ENCODE measurements at places on chromosomes 13 and 19. TPM values are rescaled to one million over a fixed set of nuclear protein-coding genes. Genes with fewer than 3 reads are reported as not detected.

Gene CYP2F1
- not detected for polyA plus RNA-seq

Gene PTPRH
- polyA plus RNA-seq = 1.4 TPM

Gene TRPM4
- polyA plus RNA-seq = 30.7 TPM

Gene KLK7
- polyA plus RNA-seq = 0.16 TPM

Gene MUC16
- polyA plus RNA-seq = not detected

Gene FCHO1
- polyA plus RNA-seq = 41.9 TPM

Gene ANGPTL8
- 2.3 TPM for polyA plus RNA-seq

Gene TMEM145
- 97.1 TPM for polyA plus RNA-seq

Gene RPS19
- 1,379 TPM for polyA plus RNA-seq

Gene SYCN
- not detected for polyA plus RNA-seq

Gene PSG2
- 0.23 TPM for polyA plus RNA-seq

Gene HCN2
- 85.8 TPM for polyA plus RNA-seq

Gene ZNF507
- polyA plus RNA-seq = 13.2 TPM

Gene PINLYP
- 21.6 TPM for polyA plus RNA-seq

DNA sequence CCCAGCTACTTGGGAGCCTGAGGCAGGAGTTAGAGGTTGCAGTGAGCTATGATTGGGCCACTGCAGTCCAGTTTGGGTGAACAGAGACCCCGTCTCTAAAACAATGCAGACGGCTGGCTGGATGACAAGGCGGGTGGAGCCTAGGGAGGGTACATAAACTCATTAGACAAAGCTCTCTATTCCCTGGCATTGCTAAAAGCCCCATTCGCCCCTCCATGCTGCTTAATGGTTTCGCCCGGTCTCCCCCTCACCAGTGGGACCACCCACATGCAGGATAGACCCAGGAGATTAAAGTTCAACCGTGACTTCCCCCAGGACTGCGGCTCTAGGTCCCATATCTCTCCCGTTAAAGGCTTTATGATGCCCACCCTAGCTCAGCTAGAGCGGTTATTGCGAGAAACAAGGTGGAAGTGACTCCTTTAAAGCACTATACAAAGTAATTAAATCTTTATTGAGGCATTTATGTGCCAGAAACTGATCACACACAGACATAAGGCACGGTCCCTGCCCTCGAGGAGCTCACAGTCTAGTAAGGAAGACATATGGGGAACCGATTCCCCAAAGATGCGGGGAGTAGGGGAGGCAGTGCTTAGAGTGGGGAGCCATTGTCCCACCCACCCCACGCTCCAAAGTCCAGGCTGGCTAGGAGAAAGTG is 4.9 kb downstream of the LYPD3 start:
- no peak for DNase-seq
- peaks cover 19% of the 10 kb centered on the region for H3K27me3 ChIP-seq
- no peak overlapping the region for H3K4me3 ChIP-seq
- peaks cover 27% of the 10 kb centered on the region for H3K4me1 ChIP-seq
- peaks cover 3% of the 10 kb centered on the region for H3K36me3 ChIP-seq

GRCh38 chr19:44891016-44891882 is at the start of gene TOMM40:
Gene TOMM40, plus strand, starts transcription at chr19:44891254. Its CDS starts 162 bp downstream, at chr19:44891416.
- no peaks in the 10 kb centered on the region for H3K27me3 ChIP-seq
- peak within 1 kb of the TSS; percentile 74 for H3K4me3 ChIP-seq
- H3K4me1 ChIP-seq = peaks cover 20% of the 10 kb centered on the region
- peaks cover 65% of the 10 kb centered on the region for H3K36me3 ChIP-seq
- DNase-seq = peak; percentile 100

DNA sequence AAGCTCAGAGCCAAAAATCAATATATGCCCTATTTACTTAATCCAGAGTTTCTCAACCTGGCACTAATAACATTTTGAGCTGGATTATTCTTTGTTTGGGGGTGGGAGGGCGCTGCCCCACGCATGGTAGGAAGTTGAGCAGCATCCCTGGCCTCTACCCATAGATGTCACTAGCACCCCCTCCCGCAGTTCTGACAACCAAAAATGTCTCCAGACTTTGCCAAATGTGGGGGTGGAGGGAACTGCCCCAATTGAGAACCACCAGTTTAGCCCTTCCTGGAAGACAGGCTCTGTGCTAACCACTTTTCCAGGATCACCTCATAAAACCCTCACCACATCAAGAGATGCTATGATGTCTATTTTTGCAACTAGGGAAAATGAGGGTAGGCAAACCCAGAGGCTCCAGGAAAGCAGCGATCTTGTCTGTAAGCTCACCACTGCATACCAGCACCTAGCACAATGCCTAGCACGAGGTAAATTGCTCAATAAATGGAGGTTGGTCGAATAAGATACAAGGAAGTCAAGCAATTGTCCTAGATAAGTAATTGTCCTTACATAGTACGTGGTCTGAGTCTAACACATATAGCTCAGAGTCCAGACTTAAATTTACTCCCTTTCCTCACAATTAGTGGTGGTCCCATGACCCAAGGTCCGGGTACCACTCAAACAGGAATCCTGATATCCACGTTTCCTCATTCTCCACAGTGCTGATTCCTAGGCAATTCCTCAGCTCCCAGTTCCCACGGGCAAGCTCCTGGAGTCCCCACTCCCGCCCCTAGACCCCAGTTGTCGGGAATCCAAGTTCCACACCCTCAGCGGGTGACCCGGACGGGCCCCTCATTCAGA is 892 bp downstream of the TRIR start:
- peaks cover 43% of the 10 kb centered on the region for H3K4me1 ChIP-seq
- H3K4me3 ChIP-seq = peak overlapping the region; percentile 78
- peak overlapping the region; percentile 67 for H3K27ac ChIP-seq

DNA sequence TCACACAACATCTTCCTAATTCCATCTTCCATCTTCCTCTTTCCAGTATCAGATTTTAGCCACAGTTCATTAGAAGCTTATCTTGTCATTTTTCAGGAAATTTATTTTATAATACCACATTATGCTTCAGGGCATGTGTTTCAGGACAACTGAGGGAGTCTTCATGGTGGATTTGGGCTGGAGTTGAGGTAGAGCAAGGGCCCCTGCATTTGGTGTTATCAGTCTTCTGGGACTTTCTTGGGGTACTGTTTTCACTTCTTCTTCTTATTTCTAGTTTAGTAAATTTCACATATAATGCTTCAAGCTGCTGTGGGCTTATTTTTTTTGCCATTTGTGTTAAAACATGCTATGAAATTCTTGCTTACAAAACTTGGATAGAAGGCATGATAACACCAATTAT is 188.7 kb downstream of the LHFPL6 start:
- no peak overlapping the region for H3K4me3 ChIP-seq
- peak overlapping the region; percentile 78 for H3K27ac ChIP-seq
- DNase-seq = no peak
- H3K27me3 ChIP-seq = no peaks in the 10 kb centered on the region
- peaks cover 8% of the 10 kb centered on the region for H3K4me1 ChIP-seq
- no peaks in the 10 kb centered on the region for H3K36me3 ChIP-seq

- DNase-seq = no peak
- H3K27ac ChIP-seq = no peak overlapping the region
- no peaks in the 10 kb centered on the region for H3K27me3 ChIP-seq
Measured at GRCh38 chr13:30157616-30157993, 149.7 kb downstream of the KATNAL1 start.

GRCh38 chr13:54241719-54242118 is 1213.1 kb downstream of the OLFM4 start:
- H3K36me3 ChIP-seq = no peaks in the 10 kb centered on the region
- H3K4me1 ChIP-seq = no peaks in the 10 kb centered on the region
- DNase-seq = no peak

DNA sequence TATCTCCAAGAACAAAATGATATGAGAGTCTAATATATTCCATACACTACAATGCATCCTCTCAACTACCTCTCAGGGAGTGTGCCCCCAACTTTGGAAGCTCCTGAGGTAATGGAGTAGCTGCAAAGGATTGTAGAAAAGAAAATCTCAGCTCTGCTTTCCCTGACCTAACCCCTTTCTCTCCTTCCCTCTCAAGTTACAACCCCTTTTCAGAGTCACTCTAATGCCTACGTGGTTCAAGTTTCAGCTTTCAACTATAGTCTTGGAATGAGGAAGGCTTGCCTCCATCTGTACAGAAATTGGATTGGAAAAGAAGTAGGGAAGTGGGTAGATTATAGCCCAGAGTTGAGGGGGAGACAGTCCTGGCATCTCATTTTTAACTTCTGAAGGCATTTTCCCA is 256.0 kb downstream of the PCDH9 start:
- H3K36me3 ChIP-seq = no peaks in the 10 kb centered on the region
- no peaks in the 10 kb centered on the region for H3K27me3 ChIP-seq
- no peak overlapping the region for H3K4me3 ChIP-seq
- H3K4me1 ChIP-seq = no peaks in the 10 kb centered on the region
- H3K27ac ChIP-seq = no peak overlapping the region
- DNase-seq = no peak

DNA sequence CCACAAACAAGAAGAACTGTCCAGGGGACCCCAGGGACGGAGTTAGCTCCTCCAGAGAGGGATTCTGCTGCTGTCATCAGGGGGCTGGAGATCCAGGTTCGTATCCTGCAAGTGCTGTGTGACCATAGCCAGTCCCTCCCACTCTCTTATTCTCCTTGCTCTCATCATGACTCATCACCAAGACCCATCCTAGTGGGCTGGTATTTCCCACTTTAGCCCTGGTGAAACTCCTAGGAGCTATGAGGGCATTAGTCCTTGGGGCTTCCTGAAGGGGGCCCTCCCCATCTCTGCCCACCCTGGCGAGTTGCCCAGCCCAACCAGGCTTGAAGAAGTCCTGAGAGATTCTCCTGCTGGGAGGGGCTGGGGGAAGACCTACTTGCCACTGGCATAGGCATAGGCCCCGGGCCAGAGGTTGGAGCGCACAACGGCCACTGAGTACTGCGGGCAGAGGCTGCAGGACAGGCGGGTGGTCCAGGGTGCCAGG is 7.5 kb upstream of the DMWD start:
- H3K27ac ChIP-seq = no peak overlapping the region
- H3K4me3 ChIP-seq = no peak overlapping the region
- H3K4me1 ChIP-seq = peaks cover 7% of the 10 kb centered on the region
- no peaks in the 10 kb centered on the region for H3K27me3 ChIP-seq

DNA sequence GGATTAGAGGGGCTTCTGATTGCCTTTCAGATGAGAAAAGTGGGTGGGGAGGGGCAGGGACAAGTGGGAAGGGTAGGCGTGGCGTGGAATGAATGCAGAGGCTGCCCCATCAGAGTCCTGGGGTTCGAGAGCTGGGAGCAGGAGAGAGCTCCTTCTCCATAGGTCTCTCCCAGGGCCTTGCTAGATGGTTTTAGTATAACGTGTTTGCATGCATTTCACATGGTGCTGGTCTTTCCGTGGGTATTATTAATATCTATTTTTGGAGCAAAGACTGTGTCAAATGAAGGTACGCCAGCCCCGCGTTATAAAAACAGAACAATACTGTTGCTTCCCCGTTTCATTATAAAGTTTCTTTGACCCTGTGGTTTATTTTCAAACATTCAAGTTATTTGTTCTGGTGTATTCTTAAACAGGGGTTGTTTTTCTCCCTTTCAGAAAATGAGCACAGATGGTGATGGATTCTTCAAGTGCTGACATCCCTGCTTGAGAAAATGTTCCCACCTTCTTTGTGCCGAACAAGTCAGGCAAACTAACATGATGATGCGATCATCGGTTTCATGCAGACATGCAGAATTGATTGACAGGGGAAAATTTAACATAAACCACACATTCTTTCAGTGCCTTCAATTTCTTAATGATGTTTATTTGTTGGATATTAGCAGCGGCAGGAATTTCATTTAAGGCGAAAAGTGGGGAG is 62.1 kb upstream of the ZNF536 start:
- no peak overlapping the region for H3K4me3 ChIP-seq
- no peak overlapping the region for H3K27ac ChIP-seq
- peaks cover 6% of the 10 kb centered on the region for H3K36me3 ChIP-seq
- no peak for DNase-seq
- no peaks in the 10 kb centered on the region for H3K27me3 ChIP-seq
- H3K4me1 ChIP-seq = peaks cover 12% of the 10 kb centered on the region

GRCh38 chr19:36916991-36917390 is 859 bp downstream of the ZNF568 start:
- peaks cover 4% of the 10 kb centered on the region for H3K36me3 ChIP-seq
- DNase-seq = peak; percentile 34
- H3K27ac ChIP-seq = peak overlapping the region; percentile 91
- no peaks in the 10 kb centered on the region for H3K27me3 ChIP-seq

GRCh38 chr19:34482380-34483250 is 1.1 kb downstream of the WTIP start:
- peak; percentile 49 for DNase-seq
- H3K27me3 ChIP-seq = no peaks in the 10 kb centered on the region
- H3K36me3 ChIP-seq = peaks cover 15% of the 10 kb centered on the region
- peak overlapping the region; percentile 62 for H3K4me3 ChIP-seq
- peaks cover 31% of the 10 kb centered on the region for H3K4me1 ChIP-seq
- H3K27ac ChIP-seq = peak overlapping the region; percentile 40

- no peaks in the 10 kb centered on the region for H3K4me1 ChIP-seq
- DNase-seq = no peak
- H3K27me3 ChIP-seq = peaks cover 31% of the 10 kb centered on the region
- no peak overlapping the region for H3K27ac ChIP-seq
- H3K4me3 ChIP-seq = no peak overlapping the region
Measured at GRCh38 chr13:99866781-99867180, 104.8 kb downstream of the ZIC5 start.

DNA sequence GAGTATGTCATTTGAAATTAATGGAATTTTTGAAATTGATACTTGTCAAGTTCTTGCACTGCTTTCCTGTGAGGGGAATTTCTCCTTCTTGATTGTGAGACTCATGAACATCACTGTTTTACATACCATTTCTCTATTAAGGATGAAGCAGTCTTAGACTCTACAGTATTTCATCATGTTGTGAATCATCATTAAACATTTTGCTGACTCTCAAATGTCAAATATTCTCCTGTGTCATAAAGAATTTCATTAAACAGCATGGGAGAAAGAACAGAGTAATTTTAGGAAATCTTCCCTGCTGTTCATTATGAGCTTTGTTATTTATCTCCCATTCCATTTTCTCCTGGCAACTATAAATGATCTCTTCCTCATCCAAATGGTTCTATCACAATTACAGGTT is 729.0 kb downstream of the PCDH9 start:
- no peak overlapping the region for H3K27ac ChIP-seq
- no peaks in the 10 kb centered on the region for H3K27me3 ChIP-seq
- no peak for DNase-seq
- no peaks in the 10 kb centered on the region for H3K4me1 ChIP-seq

- DNase-seq = no peak
- H3K4me1 ChIP-seq = peaks cover 19% of the 10 kb centered on the region
- peaks cover 2% of the 10 kb centered on the region for H3K27me3 ChIP-seq
- peaks cover 25% of the 10 kb centered on the region for H3K36me3 ChIP-seq
- H3K27ac ChIP-seq = no peak overlapping the region
- H3K4me3 ChIP-seq = peak overlapping the region; percentile 11
Measured at GRCh38 chr19:40576151-40576584, 505 bp upstream of the SHKBP1 start.

- no peak overlapping the region for H3K4me3 ChIP-seq
- no peak overlapping the region for H3K27ac ChIP-seq
- DNase-seq = no peak
- no peaks in the 10 kb centered on the region for H3K4me1 ChIP-seq
Measured at GRCh38 chr13:50711131-50711815, 132.2 kb downstream of the DLEU7 start.

DNA sequence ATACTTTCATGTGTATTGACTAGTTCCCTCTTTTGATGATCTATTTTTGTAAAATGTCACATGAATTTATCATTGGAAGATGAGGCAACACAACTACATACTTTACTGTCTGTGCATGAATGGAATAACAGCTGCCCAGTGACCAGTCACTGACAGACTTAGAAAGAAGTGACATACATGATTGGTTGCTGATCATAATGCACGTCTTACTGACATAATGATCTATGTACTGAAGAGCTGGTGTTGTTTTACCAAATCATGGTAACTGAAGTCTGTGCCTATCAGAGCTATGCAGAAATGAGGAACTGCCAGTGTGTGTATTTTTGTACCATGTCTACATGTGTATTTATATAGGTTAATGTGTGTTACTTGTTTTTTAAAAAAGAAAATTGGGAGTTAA is 26.5 kb downstream of the GPR18 start:
- no peak overlapping the region for H3K27ac ChIP-seq
- no peak overlapping the region for H3K4me3 ChIP-seq
- no peaks in the 10 kb centered on the region for H3K4me1 ChIP-seq
- no peak for DNase-seq
- H3K27me3 ChIP-seq = no peaks in the 10 kb centered on the region
